ENCODE measurements at places on chromosomes 11 and 22. TPM values are rescaled to one million over a fixed set of nuclear protein-coding genes. Genes with fewer than 3 reads are reported as not detected.
A peak's percentile ranks its signal among the peaks of the same experiment; 100 is the strongest.

- H3K27ac ChIP-seq = no peak overlapping the region
- no peaks in the 10 kb centered on the region for H3K4me1 ChIP-seq
- no peak overlapping the region for H3K4me3 ChIP-seq
These were observed 91.9 kb upstream of the NTM start for GRCh38 chr11:131278472-131278871.

DNA sequence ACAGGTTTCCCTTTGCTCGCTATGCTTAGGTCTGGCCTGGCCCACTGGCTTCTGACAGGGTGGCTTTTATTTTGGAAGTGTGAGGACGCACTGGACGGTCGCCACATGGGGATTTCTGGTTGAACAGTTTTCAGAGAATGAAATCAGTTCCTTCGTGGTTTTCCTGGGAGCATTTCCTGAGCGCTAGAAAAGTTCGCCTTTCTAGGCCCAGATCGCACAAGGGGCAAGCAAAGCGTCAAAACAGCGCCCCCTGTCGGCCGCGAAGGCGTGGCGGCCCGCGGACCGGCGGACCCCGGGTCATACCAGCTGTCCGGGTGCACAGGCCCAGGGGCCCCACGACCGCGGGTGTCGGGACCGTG, 12.7 kb upstream of the CYP2R1 start:
- peak overlapping the region; percentile 80 for H3K27ac ChIP-seq
- H3K27me3 ChIP-seq = no peaks in the 10 kb centered on the region
- peaks cover 65% of the 10 kb centered on the region for H3K4me1 ChIP-seq

DNA sequence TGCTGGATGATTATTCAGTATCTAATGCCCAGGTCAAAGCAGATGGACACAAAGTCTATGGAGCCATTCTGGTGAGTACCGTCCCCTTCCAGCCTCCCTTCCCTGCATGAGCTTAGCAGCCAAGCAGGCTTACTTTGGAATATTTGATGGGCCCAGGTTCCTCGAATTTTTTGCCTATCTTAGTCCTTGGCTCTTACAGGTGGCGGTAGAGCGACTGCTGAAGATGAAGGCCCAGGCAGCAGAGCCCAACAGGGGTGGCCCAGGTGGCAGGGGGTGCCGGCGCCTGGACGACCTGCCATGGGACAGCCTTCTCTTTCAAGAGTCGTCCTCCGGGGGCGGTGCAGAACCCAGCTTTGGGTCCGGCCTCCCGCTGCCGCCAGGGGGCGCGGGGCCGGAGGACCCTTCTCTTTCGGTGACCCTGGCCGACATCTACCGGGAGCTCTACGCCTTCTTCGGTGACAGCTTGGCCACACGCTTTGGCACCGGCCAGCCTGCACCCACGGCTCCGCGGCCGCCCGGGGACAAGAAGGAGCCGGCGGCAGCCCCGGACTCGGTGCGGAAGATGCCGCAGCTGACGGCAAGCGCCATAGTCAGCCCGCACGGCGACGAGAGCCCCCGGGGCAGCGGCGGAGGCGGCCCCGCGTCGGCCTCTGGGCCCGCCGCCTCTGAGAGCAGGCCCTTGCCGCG, 741 bp upstream of the TMEM179B start:
- DNase-seq = peak; percentile 85
- no peaks in the 10 kb centered on the region for H3K27me3 ChIP-seq
- peak overlapping the region; percentile 80 for H3K27ac ChIP-seq
- H3K4me1 ChIP-seq = peaks cover 39% of the 10 kb centered on the region

DNA sequence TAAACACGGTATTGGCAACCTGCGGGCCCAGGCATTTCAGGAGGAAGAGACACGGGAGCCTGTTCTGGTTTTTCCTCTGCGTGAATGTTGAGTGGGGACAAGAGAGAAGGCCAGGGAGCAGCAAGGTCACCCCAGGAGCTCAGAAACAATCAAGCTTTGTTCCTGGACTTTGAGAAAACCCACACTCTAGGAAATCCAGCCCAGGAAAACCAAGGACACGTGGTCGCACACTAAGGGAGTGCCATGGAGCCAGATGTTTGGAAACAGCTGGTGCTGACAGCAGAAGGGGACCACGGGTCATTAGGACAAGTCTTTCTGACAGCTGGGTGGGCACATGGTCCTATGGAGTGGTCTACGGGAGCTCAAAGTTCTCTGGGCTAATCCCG, 44.1 kb downstream of the MYH9 start:
- peaks cover 54% of the 10 kb centered on the region for H3K36me3 ChIP-seq
- H3K4me3 ChIP-seq = peak overlapping the region; percentile 61

GRCh38 chr22:50739894-50740293, 1.9 kb downstream of the ACR start:
- no peak for DNase-seq
- no peaks in the 10 kb centered on the region for H3K4me1 ChIP-seq
- H3K27ac ChIP-seq = no peak overlapping the region
- no peaks in the 10 kb centered on the region for H3K36me3 ChIP-seq

- H3K27me3 ChIP-seq = no peaks in the 10 kb centered on the region
- H3K36me3 ChIP-seq = peaks cover 23% of the 10 kb centered on the region
- H3K4me3 ChIP-seq = peak overlapping the region; percentile 69
These were observed 21.5 kb downstream of the PICALM start for GRCh38 chr11:86047275-86047991.

DNA sequence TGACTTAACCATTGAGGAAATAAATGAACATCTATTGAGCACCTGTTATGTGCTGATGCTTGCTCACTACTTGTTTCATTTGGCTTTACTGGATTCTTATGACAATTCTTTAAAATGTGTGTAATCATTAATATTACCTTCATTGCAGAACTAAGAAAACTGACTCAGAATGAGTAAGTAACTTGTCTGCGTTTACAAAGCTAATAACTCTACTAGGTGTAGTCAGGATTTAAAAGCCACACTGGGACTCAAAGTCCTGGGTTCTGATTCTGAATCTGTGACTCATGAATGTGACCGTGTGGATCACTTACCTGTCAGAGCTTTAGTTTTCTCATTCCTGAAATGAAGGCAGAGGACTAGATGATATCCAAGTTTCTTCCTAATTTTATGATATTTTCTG, 23.4 kb upstream of the KIRREL3 start:
- no peaks in the 10 kb centered on the region for H3K4me1 ChIP-seq
- DNase-seq = no peak
- H3K27ac ChIP-seq = no peak overlapping the region
- H3K4me3 ChIP-seq = no peak overlapping the region
- no peaks in the 10 kb centered on the region for H3K27me3 ChIP-seq

- peak overlapping the region; percentile 68 for H3K4me3 ChIP-seq
- no peak for DNase-seq
- H3K4me1 ChIP-seq = peaks cover 32% of the 10 kb centered on the region
These were observed 2.7 kb downstream of the RFPL2 start for GRCh38 chr22:32202161-32202538.

DNA sequence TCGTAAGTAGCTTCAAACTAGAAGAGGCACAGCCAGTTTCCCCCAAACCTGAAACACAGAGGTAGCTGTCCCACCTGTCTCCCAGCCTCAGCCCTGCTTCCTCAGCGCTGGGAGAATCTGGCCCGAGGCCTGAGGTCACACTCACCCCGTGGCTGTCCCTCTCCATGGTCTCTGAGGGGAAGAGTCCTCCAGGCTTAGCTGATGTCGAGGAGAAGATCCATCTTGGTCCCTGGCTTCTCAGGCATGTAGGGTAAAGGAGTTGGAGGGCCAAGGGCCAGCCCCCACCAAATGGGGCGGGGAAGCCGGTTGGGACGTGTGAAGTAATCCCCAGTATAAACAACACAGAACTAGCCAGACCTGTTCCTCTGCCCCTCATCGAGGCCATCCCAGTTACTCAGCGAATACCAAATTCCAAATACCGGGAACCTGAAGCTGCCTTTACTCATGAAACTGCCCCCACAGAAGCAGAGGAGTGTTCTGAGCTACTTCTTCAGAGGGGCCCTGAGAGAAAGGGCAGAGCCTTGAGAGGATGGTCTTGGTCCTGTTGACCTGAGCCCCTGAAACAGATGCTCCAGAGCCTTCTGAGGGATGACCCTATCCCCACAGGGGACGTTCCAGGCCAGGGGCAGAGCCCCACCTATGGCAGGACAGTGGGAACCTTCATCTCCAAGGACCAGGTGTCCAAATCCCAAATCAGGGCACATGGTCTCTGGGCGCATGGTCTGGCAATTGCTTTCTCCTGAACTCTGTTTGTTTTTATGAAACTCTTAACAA, at the start of gene TMPRSS13:
TSS of gene TMPRSS13 (minus strand) at position 261 of the 774 bp plus-strand sequence. CDS start at position 166, 95 bp downstream.
- peak within 1 kb of the TSS; percentile 87 for H3K27ac ChIP-seq
- H3K4me3 ChIP-seq = peak within 1 kb of the TSS; percentile 5
- peaks cover 2% of the 10 kb centered on the region for H3K36me3 ChIP-seq
- peaks cover 55% of the 10 kb centered on the region for H3K4me1 ChIP-seq
- H3K27me3 ChIP-seq = peaks cover 9% of the 10 kb centered on the region
- no peak for DNase-seq

The PEX16 gene
- total RNA-seq = 44.6 TPM

The PRDM11 gene
- 1.3 TPM for total RNA-seq

All from activated T-helper 1 cell treated with anti-CD3 and anti-CD28 coated beads, Interleukin-12 subunit alpha, Interleukin-12 subunit beta, Interleukin-2, Interleukin-4 antibody, amounts not matched to agents 30 ng/mL and 10 ng/mL and 1 ng/mL, durations not matched to agents 14 hours and 24 hours and 36 hours (primary cell).